Keratinocyte (primary cell): ENCODE measurements at places on chromosomes 2 and 18.

GRCh38 chr2:79638410-79638809, 125.6 kb downstream of the CTNNA2 start:
- DNase-seq, result no peak
- no peaks in the 10 kb centered on the region for H3K27me3 ChIP-seq
- H3K4me3 ChIP-seq, result no peak overlapping the region
- no peaks in the 10 kb centered on the region for H3K36me3 ChIP-seq

DNA sequence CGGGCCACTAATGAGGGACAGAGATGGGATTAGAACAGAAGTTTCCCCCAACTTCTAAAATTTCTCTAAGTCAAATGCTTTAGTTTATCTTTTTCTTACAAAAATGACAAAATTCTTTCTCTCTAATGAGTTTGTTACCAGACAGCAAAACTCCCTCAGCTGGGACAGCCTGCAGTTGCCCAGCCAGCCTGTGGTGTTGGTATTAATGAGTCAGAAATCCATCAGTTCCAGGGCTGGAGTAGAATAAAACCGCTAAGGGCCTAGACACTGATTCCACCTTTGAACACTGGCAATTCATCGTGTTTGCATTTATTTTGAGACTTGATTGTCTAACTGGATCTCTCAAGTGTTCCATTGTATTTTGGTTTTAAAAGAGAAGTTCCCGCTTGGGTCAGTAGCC, 38.3 kb upstream of the SMAD2 start:
- no peaks in the 10 kb centered on the region for H3K36me3 ChIP-seq
- H3K27ac ChIP-seq, result no peak overlapping the region
- H3K27me3 ChIP-seq, result peaks cover 6% of the 10 kb centered on the region
- no peak overlapping the region for H3K4me3 ChIP-seq
- H3K4me1 ChIP-seq, result no peaks in the 10 kb centered on the region
- DNase-seq, result no peak

DNA sequence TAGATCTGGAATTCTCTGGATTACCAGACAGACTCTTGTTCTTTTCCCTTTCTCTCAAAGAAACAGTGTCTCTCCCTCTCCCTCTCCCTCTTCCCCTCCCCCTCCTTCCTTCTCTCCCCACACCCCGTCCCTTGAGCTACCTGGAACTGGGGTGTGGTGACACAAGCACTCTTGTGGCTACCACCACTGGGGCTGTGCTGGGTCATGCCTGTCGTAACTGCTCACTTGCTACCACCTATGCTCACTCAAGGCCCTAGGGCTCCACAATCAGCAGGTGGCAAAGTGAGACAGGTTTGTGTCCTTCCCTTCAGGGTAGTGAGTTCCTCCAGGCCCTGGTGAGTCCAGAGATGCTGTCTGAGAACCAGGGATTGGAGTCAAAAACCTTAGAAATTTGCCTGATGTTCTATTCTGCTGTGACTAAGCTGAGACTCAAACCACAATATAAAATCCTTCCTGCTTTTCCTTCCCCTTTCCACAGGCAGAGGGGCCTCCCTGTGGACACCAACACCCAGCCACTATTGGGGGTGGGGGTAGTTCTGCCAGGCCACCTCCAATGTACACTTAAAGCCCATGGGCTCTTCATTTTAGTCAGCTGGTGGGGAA, 70.8 kb downstream of the OXER1 start:
- no peak overlapping the region for H3K4me3 ChIP-seq
- H3K27ac ChIP-seq, result no peak overlapping the region
- H3K27me3 ChIP-seq, result no peaks in the 10 kb centered on the region
- DNase-seq, result no peak

DNA sequence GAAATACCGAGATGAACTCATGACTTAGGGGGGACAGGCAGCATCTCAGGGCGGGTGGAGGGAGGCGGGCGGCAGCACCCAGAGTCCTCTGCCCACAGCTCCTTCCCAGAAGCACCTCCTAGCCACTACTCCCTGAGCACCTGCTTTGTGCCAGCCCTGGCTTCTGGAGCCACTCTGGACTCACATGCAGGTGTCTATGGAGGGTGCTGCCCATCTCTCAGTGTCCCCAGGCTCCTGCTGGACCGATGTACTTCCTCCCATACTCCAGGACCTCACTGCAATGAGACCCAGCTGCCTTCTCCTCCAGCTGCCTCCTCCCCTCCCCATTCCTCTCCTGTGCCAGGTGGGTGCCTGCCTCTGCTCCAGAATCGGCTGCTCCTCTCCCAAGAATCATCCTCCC, 22.1 kb upstream of the OTOS start:
- H3K36me3 ChIP-seq, result no peaks in the 10 kb centered on the region
- no peaks in the 10 kb centered on the region for H3K4me1 ChIP-seq
- H3K27ac ChIP-seq, result no peak overlapping the region
